ENCODE measurements at places on chromosomes 1 and 21. TPM values are rescaled to one million over a fixed set of nuclear protein-coding genes. Genes with fewer than 3 reads are reported as not detected.

The GPR25 gene
- total RNA-seq: not detected

The RBBP4 gene
- total RNA-seq: 118 TPM

The ETV3 gene
- total RNA-seq: 18.1 TPM

The ADGRB2 gene
- total RNA-seq: 1.4 TPM

The VPS45 gene
- 44.6 TPM for total RNA-seq

The C1orf167 gene
- 1.8 TPM for total RNA-seq

The KPRP gene
- not detected for total RNA-seq

The GBP3 gene
- total RNA-seq: 31.4 TPM

The CFAP57 gene
- total RNA-seq: not detected

The LCE6A gene
- total RNA-seq: not detected
